ENCODE measurements at places on chromosomes 5 and 9.

DNA sequence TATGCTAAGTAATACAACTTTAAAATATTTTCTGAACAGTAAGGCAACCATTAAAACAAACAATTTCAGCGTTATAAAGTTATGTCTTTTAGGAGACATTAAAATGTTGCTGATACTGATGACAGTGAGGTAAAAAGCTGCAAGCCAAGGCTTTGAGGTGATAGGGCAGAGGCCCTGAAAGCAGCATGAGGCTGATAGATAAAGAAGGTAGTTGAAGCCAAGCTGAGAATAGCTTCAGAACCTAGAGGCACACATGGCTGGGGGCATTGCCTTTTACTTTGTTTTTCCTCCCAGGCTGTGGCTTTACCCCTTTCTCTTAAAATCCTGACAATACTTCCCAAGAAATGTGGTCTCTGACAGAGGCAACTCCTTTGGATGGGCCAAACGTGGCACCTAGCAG lies 149.0 kb upstream of the WWC1 start:
- DNase-seq = no peak

GRCh38 chr9:129596541-129597331 lies 24.2 kb downstream of the C9orf50 start:
- peak; percentile 60 for DNase-seq

- no peak for DNase-seq
These were observed 5.2 kb upstream of the PPARGC1B start for GRCh38 chr5:149724884-149725283.

DNA sequence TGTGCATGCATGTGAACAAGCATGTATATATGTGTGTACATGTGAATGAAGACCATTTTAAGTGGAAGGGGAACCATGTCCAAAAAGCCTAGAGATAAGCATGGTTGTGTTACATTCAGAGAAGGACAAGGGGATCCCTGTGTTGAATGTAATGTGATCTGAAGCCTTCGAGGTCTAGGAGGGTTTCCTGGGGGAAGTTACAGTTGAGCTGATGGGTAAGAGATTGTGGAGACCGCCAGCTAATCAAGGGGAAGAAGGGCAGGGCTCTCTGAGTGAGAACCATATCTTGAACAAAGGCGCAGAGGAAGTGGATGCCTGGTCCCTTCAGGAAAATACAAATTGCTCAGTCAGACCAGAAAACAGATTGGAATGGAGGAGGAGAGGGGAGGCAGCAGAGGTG lies 45.5 kb upstream of the TNFSF15 start:
- no peak for DNase-seq

DNA sequence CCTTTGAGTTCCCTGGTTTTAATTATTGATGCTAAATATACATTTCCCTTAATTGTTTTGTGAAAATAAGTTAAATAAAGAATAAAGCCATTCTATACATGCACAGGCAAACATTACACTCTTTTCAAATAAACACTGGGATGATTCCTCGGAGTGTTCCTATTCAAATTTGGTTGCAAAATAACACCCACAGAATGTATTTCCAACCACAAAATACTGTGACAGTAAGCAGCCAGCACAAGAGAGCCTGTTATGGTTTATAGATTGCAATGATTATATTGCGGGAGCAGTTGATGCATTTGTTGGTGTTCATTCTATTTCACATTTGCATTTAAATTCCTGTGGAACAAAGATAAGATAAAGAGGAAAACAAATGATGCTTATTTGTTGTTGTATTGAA lies 632.6 kb upstream of the WWC1 start:
- DNase-seq = no peak

DNA sequence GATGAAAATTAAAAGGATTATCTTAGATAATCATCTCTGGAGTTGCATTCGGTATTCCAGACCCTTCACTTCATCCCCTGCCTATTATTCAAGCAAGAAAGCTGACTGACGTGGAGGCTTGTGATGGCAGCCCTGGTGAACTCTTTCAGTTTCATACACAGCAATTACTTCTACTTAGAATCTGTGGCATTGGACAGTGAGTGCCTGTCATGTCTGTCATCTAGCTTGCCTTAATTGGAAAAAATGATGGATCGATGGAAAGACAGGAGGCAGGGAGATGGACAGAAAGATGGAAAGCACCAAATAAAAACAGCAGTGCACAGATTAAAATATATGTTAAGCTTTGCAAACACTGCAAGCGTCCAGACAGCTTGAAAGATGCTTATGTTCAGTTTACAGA lies 1371.0 kb upstream of the CDH6 start:
- no peak for DNase-seq

GRCh38 chr5:449151-449550 lies 6.2 kb downstream of the EXOC3 start:
- no peak for DNase-seq

- peak; percentile 69 for DNase-seq
These were observed 406.6 kb upstream of the TNC start for GRCh38 chr9:115524453-115525059.

DNA sequence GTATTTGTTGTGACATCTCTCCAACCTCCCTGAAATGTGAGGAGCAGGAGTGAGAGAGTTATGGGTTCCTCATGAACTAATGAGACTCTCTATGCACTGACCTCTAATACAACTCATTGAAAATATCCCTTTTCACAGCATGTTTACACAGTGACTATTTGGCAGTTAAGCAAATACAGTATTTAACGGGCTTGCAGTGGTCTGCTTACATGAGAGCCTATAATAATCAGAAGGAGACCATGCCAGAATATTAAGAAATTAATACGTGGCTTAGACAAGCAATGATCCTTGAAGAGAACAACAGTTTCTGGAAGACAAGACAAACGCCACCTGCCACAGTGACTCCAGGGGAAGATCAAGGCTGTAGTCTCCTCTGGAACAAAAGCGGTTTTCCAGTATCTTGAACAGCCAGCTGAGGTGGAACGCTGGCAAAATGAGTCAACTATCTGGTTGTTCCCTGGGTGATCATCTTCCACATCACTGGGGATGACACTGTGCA lies 424.5 kb downstream of the DMAC1 start:
- no peak for DNase-seq

DNA sequence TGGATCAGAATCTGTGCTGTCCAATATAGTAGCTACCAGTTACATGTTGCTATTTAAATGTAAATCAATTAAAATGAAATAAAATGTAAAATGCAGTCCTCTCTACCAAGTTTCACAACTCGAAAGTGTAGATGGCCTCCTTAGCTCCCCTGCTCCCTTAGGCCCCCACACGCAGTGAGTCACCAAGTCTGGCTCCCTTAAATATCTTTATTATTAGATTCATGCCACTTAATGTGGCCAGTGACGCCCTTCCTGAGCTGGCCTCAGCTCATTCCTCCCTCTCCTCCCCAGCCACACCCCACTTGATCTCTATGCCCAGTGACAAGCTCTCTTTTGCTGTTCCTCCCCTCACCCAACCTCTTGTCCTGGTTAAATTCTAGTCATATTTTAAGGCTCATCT lies 88.4 kb upstream of the DNAH5 start:
- no peak for DNase-seq

GRCh38 chr5:75190227-75190626 lies 46.5 kb downstream of the ANKRD31 start:
- DNase-seq = no peak

- DNase-seq = no peak
These were observed 653.0 kb downstream of the MTRR start for GRCh38 chr5:8521991-8522390.

GRCh38 chr9:105329719-105330062 lies 85.2 kb downstream of the SLC44A1 start:
- no peak for DNase-seq

DNA sequence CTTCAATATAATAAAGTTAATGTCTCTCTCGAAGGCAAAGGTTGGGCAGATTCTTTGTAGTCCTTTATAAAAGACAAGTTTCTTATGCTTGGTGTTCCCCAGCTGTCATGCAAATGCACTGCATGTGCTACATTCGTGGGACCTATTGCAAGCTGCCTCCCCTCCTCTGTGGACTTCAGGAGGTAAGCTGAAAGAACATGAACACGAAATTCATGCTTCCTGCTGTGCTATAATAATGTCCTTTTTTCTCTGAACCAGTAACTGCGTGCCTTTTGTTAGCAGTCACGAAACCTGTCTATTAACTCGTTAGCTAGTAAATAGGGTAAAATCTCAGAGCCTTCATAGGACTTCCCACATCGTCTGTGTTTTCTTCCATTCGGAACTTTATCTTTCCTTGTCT lies 363.5 kb downstream of the CDH9 start:
- no peak for DNase-seq

All from femur (tissue), 1 donor.